ENCODE measurements at places on chromosomes 4 and X.
A peak's percentile ranks its signal among the peaks of the same experiment; 100 is the strongest.

GRCh38 chrX:54042609-54043021, 1.7 kb downstream of the PHF8 start:
- DNase-seq = peak; percentile 43

GRCh38 chrX:20531667-20532066, 265.0 kb upstream of the RPS6KA3 start:
- no peak for DNase-seq

DNA sequence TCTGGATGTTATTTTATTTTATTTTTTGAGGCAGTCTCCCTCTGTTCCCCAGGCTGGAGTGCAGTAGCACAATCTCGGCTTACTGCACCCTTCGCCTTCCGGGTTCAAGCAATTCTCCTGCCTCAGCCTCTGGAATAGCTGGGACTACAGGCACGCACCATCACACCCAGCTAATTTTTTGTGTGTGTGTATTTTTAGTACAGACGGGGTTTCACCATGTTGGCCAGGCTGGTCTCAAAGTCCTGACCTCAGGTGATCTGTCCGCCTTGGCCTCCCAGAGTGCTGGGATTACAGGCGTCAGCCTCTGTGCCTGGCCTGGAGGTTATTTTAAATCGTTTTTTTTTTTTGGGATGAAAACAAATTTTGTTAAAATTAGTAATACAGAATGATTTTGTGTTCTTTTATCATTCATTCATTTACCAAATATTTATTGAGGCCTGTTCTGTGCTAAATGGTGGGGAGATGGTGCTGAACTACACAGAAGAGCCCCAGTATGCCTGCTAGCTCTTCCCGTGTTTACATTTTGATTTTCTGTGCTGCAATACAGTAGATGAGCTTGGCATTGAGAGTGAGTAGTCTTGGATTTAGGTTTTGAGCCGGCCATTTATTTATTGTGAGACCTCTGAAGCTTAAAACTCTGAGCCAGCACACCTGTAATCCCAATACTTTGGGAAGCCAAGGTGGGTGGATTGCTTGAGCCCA, 22.7 kb downstream of the ADD1 start:
- no peak for DNase-seq

DNA sequence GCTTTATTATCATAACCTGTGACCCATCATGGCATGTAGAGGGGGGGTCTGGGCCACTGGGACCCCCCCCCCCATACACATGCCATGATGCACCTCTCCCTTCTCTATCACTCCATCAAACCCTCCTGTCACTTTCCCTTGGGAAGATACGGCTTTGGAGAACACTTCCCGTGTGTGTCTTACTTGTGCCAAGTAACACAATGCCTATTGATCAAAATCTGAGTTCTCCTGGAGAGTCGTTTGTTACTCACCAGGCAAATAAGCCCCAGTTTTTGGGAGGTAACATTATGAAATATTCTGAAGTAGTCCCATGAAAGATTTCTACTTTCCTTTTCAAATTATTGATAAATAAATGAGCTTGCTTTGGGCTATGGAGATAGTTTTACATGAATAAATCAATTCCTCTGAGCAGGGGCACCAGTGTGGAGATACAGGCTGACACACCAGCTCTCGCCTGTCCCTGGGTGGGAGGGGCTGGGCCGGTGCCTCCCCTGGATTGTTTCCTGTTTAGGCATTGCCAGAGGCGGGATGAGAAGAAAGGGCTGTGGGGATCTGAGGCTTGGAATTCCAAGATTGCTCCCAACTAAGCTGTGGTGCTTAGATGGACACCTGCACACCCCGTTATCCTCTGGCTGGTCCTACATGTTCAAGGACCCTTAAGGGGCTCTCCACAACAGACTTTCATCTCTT, 63.2 kb upstream of the WWC2 start:
- no peak for DNase-seq

DNA sequence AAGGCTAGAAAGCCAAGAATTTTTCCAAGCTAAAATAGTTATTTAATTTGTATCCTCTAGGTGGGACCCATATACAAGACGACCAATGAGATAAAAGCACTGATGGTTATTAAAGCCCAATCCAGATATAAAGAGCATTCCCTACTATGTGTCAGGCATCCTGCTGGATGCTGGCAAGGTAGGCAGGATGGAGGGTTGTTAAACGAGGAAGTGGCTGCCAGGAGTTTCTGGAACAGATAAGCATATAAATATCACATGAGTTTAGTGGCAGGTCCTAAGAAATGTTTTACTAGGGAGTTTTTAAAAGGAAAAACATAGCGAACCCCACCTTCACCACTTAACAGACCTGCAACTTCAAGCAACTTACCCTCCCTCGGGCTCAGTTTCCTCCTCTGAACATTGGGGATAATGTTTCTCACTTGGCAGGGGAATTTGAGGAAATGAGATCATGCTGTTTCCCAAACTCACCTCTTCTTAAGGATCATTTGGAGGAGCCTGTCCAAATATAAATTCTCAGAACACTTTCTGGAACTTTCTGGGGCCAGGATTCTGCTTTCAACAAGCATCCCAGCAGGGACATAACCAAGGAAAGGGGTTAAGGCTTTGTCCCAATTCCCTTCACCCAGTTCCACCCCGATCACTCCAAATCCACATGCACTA, 94.3 kb upstream of the LDB2 start:
- no peak for DNase-seq

- no peak for DNase-seq
These were observed 124.0 kb downstream of the PRKX start for GRCh38 chrX:3589474-3589873.

DNA sequence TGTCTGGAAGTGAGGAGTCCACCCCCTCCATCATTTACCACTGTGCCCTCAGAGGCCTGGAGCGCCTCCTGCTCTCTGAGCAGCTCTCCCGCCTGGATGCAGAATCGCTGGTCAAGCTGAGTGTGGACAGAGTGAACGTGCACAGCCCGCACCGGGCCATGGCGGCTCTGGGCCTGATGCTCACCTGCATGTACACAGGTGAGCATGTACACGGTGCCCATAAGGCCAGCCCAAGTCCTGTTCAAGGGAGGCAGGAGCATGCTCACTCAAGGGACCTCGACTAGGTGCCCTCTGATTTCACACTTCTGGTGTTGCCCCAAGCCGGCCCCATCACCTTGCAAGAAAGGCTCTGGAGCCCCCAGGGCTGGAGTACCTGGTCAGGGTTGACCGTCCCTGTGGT, 13.4 kb upstream of the MSANTD1 start:
- DNase-seq = no peak

DNA sequence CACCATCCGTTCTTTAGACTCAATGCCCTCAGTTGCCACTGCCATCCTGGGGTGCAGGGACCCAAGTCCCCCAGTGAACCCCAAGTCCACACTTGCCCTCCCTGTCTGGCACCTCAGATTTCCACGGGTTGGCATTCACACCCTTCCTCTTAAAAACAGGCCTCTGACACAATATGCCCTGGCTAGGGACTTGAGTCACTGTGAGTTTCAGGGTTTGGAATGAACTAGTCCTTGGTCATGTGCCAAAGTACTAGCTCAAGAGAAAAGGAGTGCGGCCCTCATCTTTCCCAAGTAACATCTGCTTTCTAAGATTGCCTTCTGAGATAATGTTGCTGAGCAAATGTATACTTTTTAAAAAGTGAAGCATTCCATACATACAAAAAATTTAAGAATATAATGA, 134.0 kb downstream of the MID1 start:
- DNase-seq = no peak

DNA sequence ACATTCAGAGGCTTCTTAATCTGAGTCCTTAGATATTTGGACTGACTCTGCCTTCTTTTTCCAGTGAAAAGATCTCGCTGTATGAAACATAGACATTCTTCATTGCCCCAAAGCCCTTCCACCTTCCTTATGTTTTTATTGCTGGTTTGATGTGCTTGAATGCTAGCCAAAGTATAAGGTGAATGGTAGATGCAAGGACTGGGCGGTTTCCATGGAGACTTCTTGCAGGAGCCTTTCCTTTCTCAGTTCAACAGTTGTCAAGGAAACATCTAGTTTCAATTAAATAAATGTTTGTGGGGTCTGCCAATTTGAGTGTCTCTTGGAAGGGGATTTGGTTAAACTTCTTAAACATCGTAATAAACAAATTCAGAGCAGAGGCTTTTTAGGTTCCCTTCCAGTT, 46.0 kb downstream of the REPS2 start:
- no peak for DNase-seq

DNA sequence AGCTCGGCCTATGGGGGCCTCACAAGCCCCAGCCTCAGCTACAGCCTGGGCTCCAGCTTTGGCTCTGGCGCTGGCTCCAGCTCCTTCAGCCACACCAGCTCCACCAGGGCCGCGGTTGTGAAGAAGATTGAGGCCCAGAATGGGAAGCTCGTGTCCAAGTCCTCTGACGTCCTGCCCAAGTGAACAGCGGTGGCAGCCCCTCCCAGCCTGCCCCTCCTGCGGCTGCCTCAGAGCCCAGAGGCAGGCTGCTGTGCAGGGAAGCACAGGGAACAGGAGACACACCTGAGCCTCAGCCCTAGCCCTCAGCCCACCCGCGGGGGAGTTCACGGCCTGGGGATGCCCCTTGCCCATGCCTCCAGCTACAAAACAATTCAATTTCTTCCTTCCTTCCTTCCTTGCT, 75.7 kb upstream of the ZXDA start:
- DNase-seq = no peak

GRCh38 chrX:87961471-87961870, 443.9 kb downstream of the KLHL4 start:
- DNase-seq = no peak

DNA sequence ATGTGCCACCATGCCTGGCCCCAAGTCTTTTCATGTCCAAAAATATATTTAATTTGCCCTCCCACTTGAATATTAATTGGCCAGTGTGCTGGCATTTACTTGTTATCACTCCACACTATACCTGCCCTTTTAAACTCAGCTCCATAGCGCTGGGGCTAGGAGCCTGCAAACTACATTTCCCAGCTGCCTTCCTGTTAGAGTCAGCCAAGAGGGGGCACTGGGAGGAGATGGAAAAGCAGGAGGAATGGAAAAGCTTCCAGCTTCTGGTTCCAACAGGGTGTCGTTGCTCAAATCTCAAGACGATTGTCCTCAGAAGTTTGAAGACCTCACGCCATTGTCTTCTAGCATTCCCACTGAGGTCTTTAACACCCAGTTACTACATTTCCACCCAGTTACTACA, 315.5 kb downstream of the BCOR start:
- DNase-seq = no peak

DNA sequence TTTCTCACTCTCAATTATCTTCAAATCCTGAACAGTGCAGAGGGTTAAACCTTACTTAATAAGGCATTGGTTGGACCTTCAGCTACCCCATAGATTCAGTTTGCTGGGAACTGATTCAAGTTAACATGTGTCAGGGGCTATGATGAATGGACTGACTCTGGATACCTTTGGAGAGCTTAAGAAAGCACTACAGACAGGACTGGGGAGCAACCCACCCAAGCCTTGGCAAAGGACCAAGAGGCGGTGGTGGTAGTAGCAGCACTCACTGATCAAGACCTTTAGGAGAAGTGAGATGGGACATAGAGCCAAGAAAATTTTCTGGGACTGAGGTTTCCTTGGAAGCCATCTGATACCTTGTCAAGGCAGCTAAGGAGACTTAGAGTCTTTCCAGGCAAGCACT, 43.0 kb upstream of the TAPT1 start:
- no peak for DNase-seq

DNA sequence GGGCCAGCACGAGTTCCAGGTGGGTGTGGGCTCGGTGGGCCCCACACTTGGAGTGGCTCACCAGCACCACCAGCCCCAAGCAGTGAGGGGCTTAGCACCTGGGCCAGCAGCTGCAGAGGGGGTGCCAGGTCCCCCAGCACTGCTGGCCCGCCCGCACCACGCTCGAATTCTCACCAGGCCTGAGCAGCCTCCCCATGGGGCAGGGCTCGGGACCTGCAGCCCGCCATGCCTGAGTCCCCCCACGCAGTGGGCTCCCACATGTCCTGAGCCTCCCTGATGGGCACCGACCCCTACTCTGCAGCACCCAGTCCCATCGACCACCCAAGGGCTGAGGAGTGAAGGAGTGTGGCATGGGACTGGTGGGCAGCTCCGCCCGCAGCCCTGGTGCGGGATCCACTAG, 593.4 kb downstream of the GABRG1 start:
- DNase-seq = no peak

GRCh38 chr4:22237846-22238494, 277.9 kb downstream of the ADGRA3 start:
- no peak for DNase-seq

GRCh38 chr4:184420402-184420801, 53.9 kb downstream of the IRF2 start:
- DNase-seq = no peak

DNA sequence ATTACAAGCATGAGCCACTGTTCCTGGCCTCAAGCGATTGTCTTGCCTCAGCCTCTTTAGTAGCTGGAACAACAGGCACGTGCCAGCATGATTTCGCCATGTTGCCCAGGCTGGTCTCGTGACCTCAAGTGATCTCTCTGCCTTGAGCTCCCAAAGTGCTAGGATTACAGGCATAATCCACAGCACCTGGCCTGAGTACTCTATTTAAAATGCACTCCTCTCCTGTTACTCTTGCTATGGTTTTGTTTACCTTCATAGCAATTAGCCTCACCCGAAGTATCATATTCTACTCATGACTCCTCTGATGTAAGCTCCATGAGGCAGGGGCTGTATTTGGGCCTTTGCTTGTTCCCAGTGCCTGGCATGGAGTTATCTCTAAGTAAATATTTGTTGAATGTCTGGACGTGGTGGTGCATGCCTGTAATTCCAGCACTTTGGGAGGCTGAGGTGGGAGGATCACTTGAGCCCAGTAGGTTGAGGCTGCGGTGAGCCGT, 92.5 kb upstream of the SLC34A2 start:
- DNase-seq = no peak

DNA sequence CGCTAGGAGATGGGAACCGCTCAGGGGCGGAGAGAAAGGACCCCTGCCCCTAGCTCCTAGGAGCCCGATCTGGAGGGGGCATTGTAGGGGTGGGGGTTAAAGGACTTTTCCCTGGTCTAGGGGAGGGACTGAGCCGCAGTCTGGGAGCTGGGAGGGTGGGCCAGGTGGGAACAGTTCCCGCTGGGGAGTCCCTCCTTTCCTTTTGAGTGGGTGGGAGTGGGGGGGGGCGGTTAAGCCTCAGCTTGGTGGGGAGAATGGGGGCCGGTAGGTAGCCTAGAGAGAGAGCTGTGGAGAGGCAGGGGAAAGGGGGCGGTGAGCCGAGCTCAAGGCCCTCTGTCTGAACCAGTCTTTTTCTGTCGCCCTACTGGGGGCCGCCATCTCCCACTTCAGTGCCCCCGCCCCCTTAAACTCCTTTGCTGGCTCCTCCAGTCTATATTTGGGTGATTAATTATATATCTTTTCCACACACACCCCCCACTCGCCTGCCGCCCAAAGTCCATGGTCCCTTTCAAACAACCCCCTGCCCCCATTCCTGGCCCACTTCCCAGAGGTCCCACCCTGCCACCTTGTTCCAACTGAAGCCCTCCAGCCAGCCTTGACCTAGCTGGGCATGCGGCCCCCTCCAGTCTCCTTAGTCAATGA, 822 bp downstream of the ZNF275 start:
- no peak for DNase-seq

DNA sequence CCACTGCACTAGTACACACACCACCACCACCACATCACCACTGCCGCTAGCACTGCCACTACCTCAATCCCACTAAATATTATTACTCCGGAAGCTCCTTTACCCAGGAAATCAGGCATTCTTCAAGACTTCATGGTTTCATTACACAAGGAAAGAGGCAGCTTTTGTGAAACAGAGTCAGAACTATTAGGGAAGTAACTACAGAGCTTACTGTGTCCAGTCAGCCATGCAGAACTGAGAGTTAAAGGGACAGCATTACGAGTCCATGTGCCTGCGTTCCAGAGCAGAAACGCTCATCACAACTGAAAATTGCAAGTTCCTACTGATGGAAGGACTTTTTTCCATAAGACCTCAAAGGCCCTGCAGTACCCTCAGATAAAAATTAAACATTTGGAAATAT, 103.2 kb upstream of the FRG1 start:
- DNase-seq = no peak

- DNase-seq = no peak
These were observed 293.5 kb downstream of the OPHN1 start for GRCh38 chrX:68139791-68140190.
